ENCODE measurements at places on chromosomes 5 and 9.

GRCh38 chr5:5290674-5291334 is 131.7 kb upstream of the ICE1 start:
- no peak for DNase-seq

- no peak for DNase-seq
These were observed 5.3 kb downstream of the SLC34A1 start for GRCh38 chr5:177389241-177390169.

GRCh38 chr9:31556667-31557463 is 827.6 kb upstream of the ACO1 start:
- no peak for DNase-seq

DNA sequence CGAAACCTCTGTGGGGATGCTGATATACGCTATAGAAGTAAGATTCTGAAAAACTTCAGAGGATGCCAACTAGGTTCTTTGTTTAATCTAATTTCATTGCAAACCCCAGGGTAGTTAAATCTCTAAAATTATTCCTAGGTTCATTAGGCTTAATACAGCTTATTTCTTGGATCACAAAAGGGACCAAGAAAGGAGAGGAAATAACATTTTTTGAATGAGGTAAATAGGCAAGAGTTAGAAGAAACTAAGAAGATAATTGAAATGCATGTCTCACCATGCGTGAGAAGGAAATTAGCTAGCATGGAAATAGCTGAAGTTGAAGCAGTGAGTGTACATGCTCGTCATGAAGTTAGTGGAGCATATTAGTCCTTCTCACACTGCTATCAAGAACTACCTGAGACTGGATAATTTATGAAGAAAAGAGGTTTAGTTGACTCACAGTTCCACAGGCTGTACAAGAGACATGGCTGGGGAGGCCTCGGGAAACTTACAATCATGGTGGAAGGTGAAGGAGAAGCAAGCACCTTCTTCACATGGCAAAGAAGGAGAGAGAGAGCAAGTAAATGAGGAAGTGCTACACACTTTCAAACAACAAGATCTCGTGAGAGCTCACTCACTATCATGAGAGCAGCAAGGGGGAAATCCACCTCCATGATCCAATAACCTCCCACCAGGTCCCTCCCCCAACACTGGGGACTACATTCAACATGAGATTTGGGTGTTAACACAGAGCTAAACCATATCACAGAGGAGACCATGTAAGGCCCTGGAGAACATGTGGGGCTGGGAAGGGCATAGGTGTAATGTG is 125.1 kb upstream of the OSMR start:
- DNase-seq, result no peak

GRCh38 chr5:71929003-71929402 is 178.3 kb upstream of the MAP1B start:
- no peak for DNase-seq

DNA sequence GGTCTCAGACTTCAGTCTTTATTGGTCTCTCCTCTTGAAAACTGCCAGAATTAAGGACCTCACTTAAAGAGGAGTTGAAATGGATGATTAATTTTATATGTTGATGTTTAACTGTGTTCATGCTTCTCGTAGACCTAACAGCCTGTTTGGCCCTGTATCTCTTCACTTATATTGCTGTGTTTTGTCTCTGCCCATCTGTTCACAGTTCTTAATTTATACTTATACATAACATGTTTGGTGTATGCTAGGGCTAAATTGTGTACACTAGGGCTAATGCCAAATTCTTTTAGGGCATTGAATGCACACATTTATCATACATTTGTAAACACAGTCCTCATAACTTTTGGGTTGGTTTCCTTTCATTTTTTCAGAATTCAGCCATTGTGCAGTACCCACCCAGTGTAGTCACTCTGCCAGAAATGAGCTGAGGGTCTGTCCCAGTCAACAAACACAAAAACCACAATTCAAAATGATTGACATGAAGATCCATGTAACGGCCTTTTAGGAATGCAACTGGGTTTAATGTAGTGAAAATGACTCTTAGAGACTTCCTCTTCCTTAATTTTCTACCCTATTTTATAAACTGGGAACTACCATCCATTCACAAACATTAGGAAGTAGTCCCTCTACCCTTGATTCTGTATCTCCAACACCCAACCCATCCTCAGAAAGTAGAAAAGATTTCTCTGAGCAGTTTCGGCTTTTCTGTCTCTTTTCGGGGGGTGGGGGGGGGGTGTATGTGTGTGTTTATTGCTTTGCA is 668.8 kb upstream of the KLF4 start:
- DNase-seq, result no peak

GRCh38 chr5:57470339-57470738 is 12.3 kb downstream of the ACTBL2 start:
- DNase-seq, result no peak

DNA sequence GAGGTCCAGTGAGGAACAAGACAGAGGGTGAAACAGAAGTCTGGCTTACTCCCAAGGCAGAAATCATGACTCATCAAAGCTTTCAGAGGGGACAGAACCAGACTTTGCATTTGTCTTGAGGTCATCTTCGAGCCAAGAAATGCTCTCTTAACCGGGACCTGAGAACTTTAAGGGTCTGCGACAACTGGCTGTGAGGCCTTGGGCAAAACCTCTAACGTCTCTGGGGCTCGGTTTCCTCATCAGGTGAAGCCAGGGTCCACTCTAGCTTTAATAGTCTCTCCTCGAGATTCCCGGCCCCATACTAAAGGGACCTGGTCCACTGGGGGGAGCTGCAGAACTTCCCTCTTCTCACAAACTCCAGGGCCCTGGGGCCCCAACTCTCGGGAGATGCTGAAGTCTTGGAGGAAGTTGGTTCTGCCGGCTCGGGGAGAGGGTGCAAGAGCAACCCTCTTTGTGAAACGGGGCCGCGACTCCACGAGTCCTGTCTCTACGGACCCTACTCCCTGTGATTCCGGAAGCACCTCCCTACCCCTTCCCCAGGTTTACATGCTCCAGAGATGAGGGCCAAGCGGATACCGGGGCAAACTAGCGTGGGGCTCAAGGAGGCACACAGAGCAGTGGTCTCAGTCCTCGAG is 2.6 kb downstream of the GLIS3 start:
- DNase-seq, result no peak
